A172 (cell line): ENCODE measurements at places on chromosomes 7 and 10.
A peak's percentile ranks its signal among the peaks of the same experiment; 100 is the strongest.

DNA sequence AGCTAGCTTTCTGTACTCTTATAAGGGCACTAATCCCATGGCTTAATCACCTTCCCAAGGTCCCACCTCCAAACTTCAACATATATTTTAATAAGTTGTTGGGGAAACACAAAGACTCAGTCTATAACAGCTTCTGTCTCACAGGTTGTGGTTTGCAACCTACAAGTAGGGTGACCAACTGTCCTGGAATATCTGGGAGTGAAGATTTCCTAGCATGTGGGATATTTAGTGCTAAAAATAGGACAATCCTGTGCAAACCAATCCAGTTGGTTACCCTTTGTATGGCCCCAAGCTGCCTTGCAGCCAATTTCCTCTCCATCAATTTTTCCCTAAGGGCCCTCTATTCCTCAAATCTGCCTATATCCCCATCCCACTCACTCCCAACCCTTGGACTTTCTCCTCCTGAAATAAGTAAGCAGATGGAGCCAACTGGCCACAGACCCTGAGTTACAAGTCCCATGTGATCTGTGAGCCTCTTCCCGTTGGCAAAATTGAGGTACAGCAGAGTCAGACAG is 82.3 kb downstream of the FAM13C start:
- DNase-seq: no peak

GRCh38 chr7:94059746-94060145 is 55.6 kb upstream of the BET1 start:
- DNase-seq: no peak

GRCh38 chr7:42573881-42574672 is 337.1 kb upstream of the GLI3 start:
- DNase-seq: no peak

- no peak for DNase-seq
Observed at GRCh38 chr7:151374726-151375125, 33.1 kb downstream of the NUB1 start.

DNA sequence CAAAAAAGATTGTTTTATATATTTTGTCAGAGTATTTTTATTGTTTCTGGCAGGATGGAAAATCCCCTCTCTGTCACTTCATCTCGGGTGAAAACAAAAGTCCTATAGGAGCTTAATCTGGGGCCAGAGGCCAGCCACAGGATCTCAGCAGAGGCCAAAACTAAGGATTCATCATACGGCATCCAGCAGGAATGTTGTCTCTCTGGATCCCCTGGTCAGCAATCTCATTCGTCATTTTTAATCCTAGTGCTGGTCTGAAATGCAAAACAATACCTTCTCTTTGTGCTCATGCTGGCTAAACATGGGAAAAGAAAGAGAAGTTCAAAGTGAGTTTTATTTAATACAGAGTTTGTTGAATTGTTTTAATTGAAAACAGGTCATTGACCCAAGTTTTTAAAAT is 482.5 kb upstream of the AUTS2 start:
- peak; percentile 45 for DNase-seq

DNA sequence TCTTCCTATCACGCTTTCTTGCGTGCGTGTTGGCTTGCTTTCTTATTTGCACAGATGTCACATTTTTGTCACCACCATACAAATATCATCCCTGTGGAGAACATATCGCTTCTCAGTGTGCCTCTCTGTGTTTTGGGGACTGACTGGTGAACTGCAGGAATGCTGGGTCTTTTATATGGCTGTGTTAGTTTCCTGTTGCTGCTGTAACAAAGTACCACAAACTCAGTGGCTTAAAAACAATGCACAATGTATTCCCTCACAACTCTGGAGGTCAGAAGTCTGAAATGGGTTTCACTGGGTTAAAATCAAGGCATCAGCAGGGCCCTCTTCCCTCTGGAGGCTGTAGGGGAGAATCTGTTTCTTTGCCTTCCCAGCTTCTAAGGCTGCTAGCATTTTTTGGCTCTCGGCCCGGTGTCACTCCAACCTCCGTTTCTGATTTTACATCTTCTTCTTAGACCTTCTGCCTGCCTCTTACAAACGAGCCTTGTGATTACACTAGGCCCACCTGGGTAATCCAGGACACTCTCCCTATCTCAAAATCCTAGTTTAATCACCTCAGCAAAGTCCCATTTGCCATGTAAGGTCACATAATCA is 82.0 kb downstream of the LRMDA start:
- DNase-seq: no peak

- peak; percentile 89 for DNase-seq
Observed at GRCh38 chr7:69800495-69800894, 202.2 kb downstream of the AUTS2 start.

GRCh38 chr7:44187636-44188416 is 1.4 kb downstream of the GCK start:
- no peak for DNase-seq

DNA sequence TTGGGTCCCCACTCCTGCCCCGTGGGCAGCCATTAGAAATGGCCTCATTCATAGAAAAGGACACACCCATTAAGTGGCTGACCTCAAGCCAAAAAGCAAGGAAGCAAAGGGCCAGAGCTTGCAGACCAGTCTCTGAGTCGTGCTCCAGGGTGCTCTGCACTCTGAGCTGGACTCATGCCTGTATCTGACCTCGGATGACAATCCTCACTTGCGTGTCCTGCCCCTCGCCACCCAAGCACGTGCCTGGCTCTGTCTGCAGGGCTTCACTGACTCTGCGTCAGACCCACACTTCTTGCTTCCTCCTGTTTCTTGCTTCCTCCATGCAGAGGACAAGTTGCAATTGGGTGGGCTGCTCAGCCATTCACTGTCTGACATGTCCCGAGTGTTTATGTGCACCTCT is 138.8 kb downstream of the OAT start:
- DNase-seq: no peak

- DNase-seq: no peak
Observed at GRCh38 chr7:19410691-19411090, 265.5 kb upstream of the FERD3L start.

DNA sequence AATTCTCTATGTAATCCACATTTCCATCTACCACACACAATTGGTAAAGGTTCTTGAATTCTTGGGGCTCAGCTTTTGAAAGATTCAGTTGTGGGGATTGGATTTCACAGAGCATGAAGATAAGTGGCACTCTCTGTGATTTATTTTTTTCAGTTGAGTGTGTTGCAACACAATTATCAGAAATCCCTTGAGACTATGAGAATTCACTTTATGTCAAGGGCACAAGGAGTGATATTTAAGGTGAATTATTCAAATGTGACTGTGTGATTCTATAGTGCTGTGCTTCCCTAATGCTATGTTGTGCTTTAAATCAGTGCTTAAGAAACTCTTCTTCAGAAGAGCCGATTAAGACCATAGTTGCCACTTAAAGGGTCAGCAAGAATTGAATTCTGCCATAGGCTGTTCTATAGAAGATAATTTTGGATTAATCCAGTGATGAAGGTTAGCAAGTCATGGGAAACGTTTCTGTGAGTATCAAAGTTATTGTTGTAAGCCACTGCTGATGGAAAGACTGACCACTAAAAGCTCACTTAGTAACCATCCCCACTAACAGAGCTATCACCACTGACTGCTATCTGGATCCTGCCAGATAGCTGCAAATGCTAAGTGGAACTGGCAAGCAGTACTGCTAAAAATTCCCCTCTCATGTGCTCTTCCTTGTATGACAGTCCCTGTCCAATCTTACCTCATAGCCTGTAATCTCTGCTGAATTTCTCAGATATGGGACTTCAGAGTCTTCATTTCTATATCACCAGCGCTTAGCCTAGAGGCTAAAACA is 134.0 kb upstream of the SEMA3D start:
- DNase-seq: no peak

DNA sequence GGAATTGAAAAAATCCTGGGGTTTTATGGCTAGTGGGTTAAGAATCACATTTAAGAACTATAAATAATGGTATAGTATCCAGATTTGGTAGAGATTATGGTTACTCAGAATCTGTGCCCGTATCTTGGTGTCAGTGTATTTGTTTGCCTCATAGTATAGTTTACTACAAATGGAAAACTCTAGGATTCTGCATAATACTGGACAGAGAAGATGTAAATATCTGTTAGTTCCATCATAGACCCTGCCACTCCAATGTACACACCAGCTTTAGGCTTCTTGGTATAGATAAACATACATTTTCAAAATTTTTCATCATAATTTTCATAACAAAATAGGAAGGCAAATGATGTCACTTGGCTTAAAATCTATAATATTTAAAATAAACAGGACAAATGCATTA is 108.1 kb downstream of the CFTR start:
- no peak for DNase-seq

DNA sequence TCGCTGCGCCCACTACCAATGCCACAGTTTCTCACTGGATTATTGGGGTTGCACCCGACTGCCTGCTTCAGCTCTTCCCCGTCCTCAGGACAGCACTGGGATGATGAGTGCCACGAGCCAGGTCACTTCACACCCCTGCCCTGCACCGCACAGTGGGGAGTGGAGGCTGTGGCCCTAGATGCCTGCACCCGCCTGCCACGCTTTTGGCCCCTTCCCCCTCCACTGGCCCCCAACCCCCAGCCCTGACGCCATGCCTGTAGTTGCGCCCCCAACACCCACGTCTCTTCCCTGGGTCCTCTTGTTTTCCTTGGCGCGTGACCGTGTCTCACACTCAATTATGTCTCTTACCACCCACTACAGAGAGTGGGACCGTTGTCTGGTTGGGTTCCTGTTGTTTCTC is 134.3 kb downstream of the VIPR2 start:
- DNase-seq: no peak

DNA sequence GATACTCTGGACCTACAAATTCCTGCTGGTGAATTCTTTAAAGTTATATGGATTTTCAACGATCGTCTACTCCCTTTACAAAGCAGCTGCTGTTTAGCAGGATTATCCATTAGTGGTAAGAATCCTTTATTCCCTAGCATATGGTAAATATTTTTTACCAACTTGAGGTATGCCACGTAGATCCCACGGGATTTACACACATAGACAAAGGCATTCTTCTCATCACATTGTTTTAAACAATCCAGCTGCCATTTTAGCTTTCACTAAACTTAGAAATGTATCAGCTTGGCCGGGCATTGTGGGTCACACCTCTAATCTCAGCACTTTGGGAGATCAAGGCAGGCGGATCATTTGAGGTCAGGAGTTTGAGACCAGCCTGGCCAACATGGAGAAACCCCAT is 148.0 kb upstream of the SH2B2 start:
- DNase-seq: no peak

- DNase-seq: peak; percentile 68
Observed at GRCh38 chr7:3087243-3087755, 43.6 kb upstream of the CARD11 start.

GRCh38 chr7:134452419-134452838 is 6.5 kb downstream of the AKR1B1 start:
- DNase-seq: no peak

GRCh38 chr10:3532644-3533043 is 252.4 kb downstream of the KLF6 start:
- DNase-seq: peak; percentile 70

DNA sequence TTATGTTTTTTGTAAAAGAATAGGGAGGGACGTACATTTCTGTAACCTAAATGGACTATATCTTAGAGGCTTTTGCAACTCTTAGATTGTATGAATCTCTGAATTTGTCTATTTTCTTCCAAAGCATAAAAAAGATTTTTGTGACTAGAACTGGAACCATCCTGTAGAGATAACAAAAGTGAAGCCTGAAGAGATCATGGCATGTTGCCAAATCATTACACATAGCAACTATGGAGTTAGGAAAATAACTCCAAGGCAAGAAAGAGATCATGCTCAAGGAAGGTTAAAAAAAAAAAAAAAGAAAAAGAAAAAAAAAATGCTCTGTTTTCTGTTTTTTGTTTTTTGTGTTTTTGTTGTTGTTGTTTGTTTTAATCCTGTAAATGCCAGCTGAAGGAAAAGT is 567.7 kb upstream of the ZWINT start:
- DNase-seq: peak; percentile 12

DNA sequence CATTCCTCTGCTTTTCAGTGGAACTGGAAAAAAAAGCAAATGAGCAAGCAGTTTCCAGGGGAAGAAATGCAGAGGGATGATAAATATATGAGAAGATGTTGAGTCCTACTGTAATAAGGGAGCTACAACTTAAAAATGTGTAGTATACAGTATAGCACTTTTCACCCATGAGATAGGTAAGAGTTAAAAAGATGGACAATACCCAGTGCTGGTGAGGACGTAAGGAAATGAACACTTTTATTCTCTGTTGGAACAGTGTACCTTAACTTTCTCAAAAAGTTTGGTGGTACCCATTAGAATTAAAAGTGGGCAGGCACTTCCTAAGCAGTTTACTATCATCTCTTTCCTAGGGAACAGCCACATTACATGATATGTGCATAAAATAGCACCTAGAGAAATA is 2.7 kb upstream of the FAM170B start:
- no peak for DNase-seq

DNA sequence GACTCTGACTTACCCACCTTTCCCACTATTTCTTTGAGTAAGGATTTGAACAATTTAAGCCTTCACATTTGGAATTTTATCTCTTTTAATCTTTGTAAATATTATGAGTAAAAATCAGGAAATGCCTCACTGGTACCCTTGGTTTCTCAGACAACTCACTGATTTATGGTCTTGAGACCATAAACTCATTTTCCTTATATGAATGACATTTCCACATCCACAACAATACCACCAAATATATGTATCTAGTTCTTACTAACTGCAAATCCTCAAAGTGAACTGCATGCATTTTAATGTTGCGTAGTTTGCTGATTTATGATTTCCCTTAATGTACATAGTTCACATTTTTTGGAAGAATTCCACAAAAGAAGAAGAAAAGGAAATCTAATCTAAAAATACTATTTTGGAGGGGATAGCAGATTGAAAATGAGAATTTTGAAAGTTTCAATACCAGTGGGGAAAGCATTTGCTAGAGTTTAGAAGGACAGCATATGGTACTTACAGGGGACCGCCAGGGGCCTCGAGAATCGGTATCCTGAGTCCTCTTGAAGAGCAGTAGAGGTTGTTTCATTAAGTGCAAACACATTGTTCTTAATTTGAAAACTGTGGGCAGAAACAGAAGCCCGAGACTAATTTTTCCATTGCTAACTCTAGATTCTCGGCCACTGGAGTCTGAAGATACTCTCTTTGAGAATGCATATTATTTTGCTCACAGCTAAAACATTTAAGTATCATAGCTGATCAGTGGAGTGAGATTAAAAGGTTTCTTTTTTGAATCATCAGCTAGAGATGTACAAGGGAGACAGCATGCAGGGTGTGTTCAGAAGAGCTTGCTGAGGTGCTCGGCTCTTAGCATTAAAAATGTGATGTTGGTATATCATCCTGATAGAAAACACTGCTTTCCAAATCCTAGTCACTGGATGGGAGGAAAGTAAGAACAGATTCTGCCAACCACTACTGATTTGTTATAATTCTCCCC is 964.0 kb downstream of the GATA3 start:
- no peak for DNase-seq

- peak; percentile 72 for DNase-seq
Observed at GRCh38 chr7:39592586-39592985, 26.4 kb downstream of the YAE1 start.

DNA sequence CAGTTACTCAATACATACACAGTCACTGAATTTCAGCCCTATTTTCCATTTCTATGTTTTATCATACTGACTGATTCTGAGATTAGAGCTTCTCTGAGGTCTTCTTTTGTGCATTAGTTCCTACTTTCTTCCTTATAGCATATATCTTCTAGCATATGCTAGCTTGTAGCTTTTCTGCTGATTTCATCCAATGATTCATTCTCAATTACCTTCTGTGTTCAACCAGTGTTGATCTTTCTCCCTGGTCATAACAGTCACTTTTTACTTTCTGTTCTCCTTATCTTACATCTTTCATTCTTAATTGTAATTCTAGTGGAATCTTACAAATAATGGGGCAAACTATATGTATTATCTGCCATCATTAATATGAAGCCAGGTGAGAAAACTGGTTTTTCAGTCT is 159.5 kb upstream of the HGF start:
- no peak for DNase-seq

GRCh38 chr7:908159-908581 is 31.8 kb downstream of the GET4 start:
- DNase-seq: no peak
